ENCODE measurements at places on chromosomes 2 and 18.

- DNase-seq = no peak
Observed at GRCh38 chr18:69948919-69949537, 1.4 kb upstream of the CD226 start.

GRCh38 chr2:129178356-129178755, 801.1 kb upstream of the RAB6C start:
- no peak for DNase-seq

- DNase-seq = no peak
Observed at GRCh38 chr2:231800493-231801091, 14.3 kb downstream of the COPS7B start.

GRCh38 chr18:31610286-31611205, 18.9 kb downstream of the TTR start:
- DNase-seq = no peak

DNA sequence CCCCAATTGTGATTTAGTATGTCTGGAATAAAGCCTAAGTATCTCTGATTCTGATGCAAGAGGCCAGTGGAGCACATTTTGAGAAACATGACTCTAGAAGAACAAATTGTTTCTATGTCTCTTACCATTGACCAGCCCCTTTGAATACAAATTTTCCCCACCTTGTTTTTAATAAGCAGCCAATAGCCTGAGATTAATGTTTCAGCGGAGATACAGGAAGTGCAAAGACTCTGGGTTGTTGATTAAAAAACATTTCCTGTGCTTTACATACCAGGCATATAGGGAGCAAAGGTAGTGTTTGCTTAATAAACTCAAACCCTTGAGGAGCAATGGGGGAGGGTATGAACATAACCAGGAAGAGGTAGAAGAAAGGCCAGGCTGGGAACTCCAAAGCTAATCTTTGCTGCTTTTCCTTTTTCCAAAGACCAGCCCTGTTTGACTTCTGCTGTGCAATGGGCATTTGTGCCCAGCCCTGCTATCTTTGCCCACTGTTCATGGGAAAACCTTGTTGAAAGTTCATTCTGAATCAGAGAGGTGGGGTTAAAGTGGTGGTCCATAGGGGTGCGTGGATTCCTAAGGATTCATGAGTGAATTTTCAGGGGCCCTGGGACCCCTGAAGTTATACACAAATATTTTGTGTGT, 29.3 kb downstream of the UPP2 start:
- no peak for DNase-seq

DNA sequence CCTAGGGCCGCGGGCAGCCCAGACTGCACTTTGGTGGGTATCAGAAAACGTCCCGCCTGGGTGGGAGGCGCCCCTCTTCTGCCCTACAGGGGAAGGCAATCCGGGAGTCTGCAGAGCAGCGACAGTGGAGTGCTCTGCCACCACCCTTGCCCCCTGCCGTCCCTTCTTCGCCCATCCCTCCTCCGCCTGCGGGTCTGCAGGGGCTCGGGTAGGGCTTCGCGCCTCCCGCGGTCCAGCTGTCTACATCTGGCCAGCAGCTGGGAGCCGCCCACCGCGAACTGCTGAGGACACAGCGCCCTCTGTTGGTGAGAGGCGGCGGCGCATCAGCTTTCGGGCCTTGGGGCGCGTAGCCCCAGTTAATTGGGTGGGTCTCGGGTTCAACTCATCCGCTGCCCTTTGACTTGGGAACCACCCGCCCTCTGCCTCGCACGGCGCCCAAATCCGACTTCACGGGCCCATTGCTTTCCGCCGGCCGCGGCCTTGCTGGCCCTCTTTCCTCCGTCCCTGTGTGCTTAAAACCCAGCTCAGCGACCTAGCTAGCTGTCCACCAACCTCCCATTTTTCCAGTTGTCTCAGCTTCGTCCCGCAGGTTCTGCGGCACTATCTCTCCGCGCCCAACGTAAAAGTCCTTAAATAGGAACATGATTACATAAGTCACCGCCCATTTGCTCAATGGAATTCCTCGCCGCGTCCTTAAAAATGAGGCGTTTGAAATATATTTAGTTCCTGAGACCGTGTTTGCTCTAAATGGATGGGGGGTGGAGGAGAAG, 17.6 kb downstream of the WNT10A start:
- DNase-seq = no peak

DNA sequence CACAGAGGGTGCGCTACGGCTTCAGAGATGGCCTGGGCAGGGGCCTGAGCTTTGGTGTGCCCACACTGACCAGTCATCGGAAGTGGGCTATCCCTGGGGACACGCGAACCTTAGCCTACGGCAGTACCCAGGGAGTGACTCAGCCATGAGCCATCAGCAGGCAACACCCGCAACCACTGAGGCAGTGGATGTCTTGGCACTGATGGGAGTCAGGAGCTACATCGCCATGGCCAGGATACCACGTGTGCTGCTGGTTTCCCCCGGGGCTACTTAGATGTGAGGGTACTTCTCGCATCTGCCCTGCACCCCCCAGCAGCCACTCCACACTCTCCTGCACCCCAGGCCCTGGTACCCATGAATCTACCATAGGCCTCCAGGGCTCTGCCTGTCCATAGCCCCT, 12.8 kb upstream of the HPCAL1 start:
- no peak for DNase-seq

- no peak for DNase-seq
Observed at GRCh38 chr18:53380063-53380639, 844.3 kb downstream of the MBD2 start.

DNA sequence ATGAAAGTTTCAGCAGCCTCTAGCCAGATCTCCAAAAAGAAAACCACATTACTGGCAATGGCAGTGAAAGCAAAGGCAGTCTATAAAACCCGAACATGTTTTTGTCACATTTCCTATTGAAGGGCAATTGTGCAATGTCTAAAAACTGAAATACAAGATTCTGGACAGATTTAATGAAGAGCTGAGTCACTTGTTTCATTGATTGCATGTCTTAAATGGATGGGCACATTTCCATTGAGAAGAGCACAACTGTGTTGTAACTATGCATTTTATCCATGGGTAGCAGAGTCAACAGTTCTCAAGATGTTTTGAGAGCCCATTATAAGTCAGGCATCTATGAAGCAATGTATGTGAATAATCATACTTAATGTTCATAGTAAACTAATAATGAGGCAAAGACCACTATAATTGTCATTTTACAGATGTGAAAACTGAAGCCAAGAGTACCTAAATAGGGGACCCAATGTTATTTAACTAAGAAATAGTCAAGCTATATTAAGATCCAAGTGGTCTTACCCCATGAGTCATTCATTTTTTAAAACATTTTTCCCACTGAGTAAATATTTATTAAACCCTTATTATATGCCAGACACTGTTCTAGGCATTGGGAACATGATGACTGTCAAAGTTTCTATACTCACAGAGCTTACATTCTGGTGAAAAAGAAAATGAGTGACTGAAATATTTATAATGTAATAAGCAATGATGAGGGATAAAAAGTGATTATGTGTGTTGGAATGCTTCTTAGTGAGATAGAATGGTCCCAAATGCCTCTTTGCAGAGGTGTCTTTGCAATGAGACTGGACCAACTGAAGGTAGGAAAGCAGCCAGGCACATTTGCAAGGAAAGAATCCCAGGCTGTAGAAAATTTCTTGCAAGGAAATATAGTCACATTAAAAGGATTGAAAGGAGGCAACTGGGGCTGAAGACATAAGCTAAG, 818.9 kb upstream of the ACVR2A start:
- DNase-seq = no peak

- no peak for DNase-seq
Observed at GRCh38 chr2:50782543-50782942, 249.4 kb downstream of the NRXN1 start.

- no peak for DNase-seq
Observed at GRCh38 chr2:109526442-109526970, 87.3 kb downstream of the SEPTIN10 start.

DNA sequence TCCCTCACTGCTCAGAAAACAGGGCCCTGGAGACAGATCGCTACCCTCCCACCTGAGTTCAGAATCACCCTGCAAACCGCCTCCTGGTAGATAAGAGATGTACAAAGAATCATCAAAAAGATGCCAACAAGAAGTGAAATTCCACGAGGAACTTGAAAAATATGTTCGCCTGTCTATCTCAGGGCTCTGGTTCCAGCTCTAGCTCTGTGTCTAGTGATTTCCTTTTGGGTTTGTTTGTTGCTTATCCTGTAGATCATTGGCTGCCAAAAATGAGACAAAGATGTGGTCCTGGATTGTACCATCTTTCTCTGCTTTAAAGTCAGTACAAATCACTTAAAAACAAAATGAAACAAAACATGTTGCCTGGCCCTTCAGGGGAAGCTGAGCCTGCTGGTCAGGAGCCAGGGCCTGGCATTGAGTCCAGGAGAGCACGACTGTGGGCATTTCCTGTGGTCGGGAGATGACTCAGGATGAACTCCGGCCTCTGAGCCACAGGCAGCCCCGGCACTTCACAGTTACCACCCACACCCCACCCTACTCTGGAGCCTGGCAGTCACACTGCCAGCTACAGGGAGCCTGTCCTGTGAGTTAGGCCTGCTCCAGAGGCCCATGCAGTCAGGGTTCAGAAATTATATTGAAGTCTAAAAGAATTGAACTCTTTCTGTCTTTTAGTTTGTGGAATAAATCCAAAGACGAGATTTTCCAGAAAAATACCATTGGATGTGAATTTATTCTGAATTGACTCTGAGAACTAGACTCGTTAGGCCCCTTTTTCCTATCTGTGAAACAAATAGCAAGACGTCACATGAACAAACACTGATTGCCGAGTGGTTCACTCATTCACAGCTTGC, 8.0 kb upstream of the ITGB6 start:
- no peak for DNase-seq

- DNase-seq = no peak
Observed at GRCh38 chr2:148565272-148565894, 79.2 kb upstream of the EPC2 start.

GRCh38 chr18:78660311-78660710, 319.3 kb upstream of the SALL3 start:
- DNase-seq = no peak

DNA sequence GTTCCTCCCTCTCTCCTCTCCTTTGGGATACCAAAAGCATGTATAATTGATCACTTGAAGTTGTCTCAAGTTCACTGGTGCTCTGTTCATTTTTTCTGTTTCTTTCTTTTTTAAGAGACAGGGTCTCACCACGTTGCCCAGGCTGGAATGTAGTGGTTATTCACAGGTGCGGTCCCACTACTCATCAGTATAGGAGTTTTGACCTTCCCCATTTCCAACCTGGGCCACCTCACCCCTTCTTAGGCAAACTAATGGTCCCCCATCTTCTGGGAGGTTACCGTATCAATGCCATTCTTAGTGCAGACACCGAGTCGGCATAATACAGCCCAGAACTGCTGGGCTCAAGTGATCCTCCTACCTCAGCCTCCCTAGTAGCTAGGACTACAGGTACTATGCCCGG, 31.3 kb upstream of the TMEM247 start:
- no peak for DNase-seq

DNA sequence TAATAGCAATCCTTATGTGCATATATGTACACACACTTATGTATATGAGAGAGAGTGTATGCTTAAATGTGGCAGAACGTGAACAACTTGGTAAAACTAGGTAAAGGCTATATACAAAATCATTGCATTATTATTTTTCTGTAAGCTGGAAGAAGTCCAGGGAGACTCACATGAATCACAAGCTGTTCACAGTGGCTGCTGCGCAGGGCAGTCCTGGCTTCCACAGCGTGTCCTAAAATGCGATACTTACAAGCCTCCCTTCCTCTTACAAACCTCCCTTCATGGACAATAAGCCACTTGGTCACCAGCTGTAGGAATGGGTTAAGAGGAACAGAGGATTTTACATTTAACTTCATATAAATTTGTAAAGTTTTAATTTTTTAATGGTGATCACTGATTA, 114.9 kb upstream of the AGAP1 start:
- DNase-seq = no peak

- no peak for DNase-seq
Observed at GRCh38 chr2:73611867-73612266, 30.4 kb downstream of the NAT8 start.

GRCh38 chr2:45696708-45697107, 45.2 kb downstream of the PRKCE start:
- no peak for DNase-seq

DNA sequence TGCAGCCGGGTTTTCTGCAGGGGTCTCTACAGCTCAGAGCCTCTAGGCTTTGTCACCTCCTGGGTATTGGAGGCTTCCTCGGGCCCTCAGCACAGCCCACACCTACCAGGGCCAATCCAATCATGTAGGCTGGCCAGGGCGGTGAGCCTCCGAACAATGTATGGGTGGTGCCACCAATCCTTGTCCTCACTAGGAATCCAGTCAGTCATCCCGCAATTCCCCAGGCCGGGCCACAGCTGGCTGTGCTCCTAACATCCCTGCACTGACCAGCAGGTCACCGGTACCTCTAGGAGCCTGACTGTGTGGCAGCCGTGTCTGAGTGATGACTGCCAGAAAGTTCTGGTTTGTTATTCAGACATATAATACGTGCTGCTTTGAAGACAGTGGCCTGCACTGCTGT, 129.4 kb downstream of the SH3RF3 start:
- DNase-seq = no peak
